Stimulated activated CD8-positive, alpha-beta memory T cell treated with anti-CD3 and anti-CD28 coated beads, Interleukin-15, amount 100 ng/mL, for 1 hour (primary cell): ENCODE measurements at places on chromosomes 7 and 10.

GRCh38 chr7:47405921-47406800 lies 175.8 kb downstream of the TNS3 start:
- DNase-seq: no peak

DNA sequence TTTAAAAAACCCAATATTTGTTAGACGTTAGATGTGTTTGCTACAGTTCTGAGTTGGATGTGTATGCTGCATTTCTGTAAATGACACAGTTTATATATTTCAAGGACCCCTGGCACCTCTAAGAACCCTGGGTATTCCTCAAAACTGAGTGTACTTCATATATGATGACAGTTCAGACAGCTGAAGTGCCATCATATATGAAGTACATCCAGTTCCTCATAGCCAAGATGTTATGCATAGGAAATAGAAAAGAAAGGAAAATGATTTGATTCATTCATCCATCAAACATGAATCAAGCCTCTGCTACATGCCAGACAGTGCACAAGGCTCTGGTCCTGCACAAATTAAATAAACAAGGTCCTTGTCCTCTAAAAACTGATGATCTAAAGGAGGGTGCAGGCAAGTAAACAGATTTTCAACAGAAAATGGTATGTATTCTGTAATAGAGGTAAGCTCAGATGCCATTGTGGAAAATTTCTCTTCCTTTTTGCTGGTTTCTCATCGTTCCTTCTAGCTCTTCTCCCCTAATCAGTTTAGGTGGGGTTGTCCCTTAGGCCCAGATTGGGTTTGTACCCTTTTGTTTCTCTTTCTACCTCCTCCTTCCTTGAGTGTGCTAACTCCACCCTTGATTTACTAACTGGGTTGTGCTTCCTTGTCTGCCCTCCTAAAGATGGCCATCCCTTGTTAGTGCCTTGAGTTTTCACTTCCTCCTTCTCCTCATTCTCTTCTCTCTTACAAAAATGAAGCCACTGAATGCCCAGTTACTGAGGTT lies 25.3 kb upstream of the SMIM30 start:
- DNase-seq: no peak

GRCh38 chr7:137539111-137539715 lies 195.7 kb upstream of the PTN start:
- DNase-seq: no peak

GRCh38 chr10:100167553-100168312 lies 18.1 kb downstream of the ERLIN1 start:
- no peak for DNase-seq

- DNase-seq: no peak
Measured at GRCh38 chr10:131778385-131778784, 122.4 kb upstream of the PPP2R2D start.

- DNase-seq: no peak
Measured at GRCh38 chr7:110877016-110877415, 213.9 kb upstream of the LRRN3 start.
